Activated T-cell treated with anti-CD3 and anti-CD28 coated beads, Interleukin-2, amount 50 U/mL, for 72 hours (primary cell): ENCODE measurements at places on chromosomes 6 and 20.
A peak's percentile ranks its signal among the peaks of the same experiment; 100 is the strongest.

GRCh38 chr6:136521427-136521826, 28.8 kb downstream of the MAP7 start:
- DNase-seq: no peak

GRCh38 chr6:157188213-157188612, 135.1 kb downstream of the TMEM242 start:
- no peak for DNase-seq

DNA sequence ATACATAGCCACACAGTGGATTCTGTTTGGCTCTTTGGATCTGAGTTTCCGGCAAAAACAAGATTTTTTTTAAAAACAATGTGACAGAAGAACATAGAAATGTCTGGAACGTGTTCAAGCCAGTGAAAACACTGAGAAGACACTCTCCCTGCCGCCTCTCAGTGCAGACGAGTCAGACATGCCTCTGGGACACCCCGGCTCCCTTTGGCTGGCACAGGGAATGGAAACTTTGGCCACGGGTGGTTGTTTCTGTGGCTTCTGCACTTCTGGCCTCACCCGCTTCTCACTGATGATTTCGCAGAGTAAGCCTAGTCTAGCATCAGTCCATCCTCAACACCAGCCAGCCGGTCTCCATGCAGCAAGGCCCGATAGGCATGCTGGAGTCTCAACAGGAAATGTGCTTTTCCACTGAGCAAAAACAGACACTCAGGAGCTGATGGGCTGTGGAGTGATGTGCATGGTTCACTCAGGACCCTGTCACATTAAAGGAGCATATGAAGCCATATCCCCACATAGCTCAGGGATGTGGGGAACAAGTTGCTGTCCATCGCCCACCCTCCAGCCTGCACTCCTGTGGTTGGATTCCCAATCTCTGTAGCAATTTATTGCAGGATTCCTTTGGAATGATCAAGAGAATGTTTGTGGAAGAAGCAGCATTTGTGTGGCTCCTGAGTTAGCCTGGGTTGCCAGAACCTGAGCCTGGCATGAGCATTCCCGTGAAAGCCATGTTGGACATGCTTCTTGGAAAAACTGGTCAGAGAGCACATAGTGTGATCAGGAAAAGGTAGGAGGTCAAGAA, 262.0 kb upstream of the RIN2 start:
- no peak for DNase-seq

DNA sequence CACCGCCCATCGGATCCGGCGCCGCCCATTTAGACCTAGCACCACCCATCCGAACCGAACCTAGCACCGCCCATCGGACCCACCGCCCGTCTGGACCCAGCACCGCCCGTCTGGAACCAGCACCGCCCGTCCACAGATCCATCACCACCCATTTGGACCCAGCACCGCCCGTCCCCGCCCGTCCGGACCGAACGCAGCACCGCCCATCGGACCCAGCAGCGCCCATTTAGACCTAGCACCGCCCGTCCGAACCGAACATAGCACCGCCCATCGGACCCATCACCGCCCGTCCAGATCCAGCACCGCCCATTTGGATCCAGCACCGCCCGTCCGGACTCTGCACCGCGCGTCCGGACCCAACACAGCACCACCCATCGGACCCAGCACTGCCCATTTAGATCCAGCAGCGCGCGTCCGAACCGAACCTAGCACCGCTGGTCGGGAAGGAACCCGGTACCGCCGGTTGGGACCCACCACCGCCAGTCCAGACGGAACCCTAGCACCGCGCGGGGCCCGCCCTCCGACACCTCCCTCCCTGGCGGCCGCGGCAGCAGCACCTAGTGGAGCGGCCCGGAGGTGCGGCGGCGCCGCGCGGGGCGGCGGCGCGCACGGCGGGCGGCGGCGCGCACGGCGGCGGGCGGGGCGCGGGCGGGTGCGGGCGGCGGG, 348 bp upstream of the AFDN start:
- DNase-seq: peak; percentile 75

DNA sequence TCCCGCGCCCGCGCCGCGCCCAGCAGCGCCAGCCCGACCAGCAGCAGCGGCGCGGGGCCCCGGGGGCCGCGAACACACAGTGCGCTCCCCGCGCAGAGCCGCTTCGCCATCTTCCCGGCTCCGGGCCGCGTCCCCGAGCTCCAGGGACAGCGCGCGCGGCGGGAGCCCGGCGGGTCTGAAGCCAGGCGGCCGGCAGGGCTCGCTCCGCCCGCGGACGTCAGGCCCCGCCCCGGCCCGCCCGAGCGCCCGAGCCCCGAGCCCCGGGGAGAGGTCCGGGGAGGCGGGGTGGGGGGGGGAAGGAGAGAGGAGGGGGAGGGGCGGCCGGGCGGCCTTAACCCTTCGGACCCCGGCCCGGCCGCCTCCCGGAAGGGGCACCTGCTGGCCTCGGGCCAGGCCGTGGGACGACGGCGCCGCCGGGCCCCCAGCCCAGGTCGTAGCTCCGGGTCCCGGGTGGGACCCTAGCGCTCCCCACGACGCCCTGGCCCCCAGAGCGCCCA, at the start of gene LAMA5:
Gene LAMA5 (minus strand): TSS at position 177 of the 497 bp plus-strand sequence. CDS start 67 bp downstream, at position 110.
- DNase-seq: no peak

- DNase-seq: no peak
These were observed 12.1 kb upstream of the REPS1 start for GRCh38 chr6:138999949-139000725.

DNA sequence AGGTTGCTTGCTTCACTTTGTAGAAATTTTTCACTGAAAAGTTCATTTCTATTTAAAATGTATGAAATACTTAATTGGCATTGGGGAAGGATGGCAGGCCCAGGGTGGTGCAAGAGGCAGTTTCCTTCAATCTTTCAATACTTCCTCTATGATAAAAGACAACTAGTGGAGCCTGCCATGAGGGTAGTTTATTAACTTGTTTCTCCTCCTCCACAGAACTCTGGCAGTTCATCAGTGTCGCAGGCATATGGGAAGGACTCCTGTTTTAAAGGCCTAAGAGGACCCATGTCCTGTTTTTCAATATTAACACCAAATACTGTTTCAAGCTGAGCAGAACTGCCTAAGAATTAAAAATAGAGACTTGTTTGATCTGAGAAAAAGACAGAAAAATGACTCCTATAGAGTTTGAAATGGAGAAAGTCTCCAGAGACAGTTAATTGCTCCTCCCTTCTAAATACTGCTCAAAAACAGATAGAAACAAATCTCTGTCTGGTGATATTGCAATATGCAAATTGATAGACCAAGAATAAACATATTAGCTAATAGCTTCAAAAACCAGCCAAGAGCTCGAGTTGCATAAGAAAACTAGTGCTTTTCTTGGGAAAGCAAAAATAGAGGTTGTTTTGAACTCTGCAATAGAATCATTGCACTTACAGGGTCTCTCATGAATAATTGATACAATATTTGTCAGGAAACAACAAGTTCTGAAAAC, 665.7 kb upstream of the SLC35B3 start:
- DNase-seq: no peak

DNA sequence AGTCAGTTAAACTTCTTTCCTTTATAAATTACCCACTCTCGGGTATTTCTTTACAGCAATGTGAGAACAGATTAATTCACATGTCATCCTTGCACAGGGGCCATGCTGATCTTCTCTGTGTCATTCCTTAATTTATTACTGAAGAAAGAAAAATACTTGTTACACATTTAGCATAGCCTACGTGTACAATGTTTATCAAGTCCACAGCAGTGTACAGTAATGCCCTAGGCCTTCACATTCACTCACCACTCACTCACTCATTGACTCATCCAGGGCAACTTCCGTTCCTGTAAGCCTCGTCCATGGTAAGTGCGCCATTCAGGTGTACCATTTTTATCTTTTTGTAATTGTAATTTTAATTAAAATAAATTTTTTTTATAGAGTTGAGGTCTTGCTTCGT, 73.6 kb downstream of the RSPH3 start:
- DNase-seq: no peak
